ENCODE measurements at places on chromosomes 6 and 20. TPM values are rescaled to one million over a fixed set of nuclear protein-coding genes. Genes with fewer than 3 reads are reported as not detected.
A peak's percentile ranks its signal among the peaks of the same experiment; 100 is the strongest.

DNA sequence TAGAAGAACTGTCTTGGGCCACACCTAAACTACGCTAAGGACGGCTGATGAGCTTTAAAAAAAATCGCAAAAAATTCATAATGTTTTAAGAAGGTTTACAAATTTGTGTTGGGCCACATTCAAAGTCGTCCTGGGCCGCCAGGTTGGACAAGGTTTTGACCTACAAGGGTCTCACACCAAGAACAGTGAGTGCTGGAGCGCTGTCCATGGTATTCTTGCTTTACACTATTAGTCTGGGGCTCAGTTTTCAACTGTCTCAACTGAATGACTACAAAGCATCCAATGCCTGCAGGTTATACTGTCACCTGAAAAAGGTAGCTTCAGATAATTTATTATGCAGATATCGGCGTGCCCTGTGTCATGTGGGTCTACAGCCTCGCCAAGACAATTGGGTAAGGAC lies 3.7 kb upstream of the FAXC start:
- H3K27me3 ChIP-seq: peaks cover 11% of the 10 kb centered on the region
- H3K4me1 ChIP-seq: no peaks in the 10 kb centered on the region
- no peak overlapping the region for H3K4me3 ChIP-seq
- H3K27ac ChIP-seq: no peak overlapping the region
- DNase-seq: peak; percentile 7

DNA sequence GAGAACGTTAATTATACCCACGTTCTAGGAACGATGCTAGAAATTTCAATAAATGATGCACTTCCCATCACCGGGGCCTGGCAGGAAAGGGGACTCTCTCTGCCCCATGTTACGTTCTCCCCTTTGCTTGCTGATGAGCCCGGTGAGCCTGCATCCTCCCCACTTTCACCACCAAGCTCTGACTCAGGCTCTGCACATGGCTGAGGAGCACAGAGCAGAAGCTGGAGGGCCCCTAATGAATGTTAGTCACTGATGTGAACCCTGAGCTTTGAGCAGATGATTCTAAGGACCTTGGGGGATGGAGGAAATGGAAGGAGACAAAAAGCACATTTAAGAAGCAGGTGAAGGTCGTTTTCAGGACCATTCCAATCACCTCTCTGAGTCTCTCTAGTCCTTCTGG lies 468.2 kb upstream of the ARID1B start:
- no peaks in the 10 kb centered on the region for H3K36me3 ChIP-seq
- H3K4me1 ChIP-seq: no peaks in the 10 kb centered on the region
- no peak for DNase-seq
- H3K27ac ChIP-seq: no peak overlapping the region

DNA sequence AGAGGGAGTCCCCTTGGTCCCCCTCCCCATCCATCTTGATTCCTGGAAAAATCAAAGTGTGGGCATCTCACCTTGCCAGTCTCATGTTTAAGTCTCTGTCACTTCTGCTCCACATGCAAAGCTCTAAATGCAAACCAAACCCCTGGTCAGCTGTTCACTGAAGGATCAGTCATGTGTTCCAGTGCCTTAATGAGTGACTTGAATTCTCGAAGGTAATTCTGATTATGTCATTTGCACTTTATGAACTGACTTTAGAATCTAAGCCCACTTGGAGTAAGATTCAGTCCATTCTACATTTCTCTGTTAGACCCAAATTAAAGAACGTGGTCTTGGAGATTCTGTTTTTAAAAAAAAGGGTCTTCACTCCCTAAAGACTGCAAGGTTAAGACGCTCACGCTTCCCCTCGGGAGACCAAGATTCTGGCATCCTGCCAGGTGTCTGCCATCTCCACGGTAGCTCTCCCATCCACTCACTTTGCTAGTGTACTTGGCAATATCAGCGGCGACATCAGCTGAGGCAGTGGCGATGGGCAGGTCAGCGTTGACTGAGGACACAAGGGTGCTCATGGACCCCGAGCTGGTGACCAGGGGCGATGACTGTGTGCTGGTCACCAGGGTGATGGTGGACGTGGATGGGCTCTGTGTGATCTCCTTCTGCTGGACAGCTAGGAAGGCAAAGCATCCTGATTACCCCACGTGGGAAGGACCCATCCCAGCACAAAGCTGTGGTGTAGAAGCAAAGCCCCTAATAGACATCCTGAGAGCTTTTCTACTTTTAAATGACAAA lies 120.5 kb downstream of the ZMYND8 start:
- peak overlapping the region; percentile 4 for H3K27ac ChIP-seq
- peaks cover 36% of the 10 kb centered on the region for H3K36me3 ChIP-seq
- no peak overlapping the region for H3K4me3 ChIP-seq
- no peak for DNase-seq
- H3K4me1 ChIP-seq: peaks cover 14% of the 10 kb centered on the region

GRCh38 chr20:41063442-41063841 lies 34.8 kb downstream of the TOP1 start:
- no peak overlapping the region for H3K27ac ChIP-seq
- DNase-seq: no peak
- peaks cover 18% of the 10 kb centered on the region for H3K36me3 ChIP-seq
- H3K27me3 ChIP-seq: no peaks in the 10 kb centered on the region

Gene ZC3H12D
- total RNA-seq: not detected

Gene RAMACL
- 1.1 TPM for total RNA-seq

DNA sequence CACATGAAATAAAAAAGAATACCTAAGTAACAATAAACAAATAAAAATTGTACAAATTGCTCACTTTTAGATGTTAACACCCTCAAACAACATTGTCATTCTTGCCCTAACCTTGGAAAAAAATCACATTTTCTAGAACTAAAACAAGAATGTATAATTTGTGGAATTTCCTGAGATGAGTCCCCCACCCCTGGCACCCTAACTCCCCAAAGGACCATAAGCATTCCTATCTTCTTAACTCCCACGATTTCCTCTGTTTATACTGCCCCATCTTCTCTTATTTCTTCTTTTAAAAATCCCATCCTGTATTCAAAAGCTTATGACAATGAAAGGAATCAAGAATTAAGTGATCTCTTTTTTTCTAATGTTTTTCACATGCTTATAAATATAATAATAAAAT lies 70.9 kb downstream of the IBTK start:
- H3K27me3 ChIP-seq: no peaks in the 10 kb centered on the region
- DNase-seq: no peak
- H3K4me1 ChIP-seq: no peaks in the 10 kb centered on the region
- H3K36me3 ChIP-seq: peaks cover 10% of the 10 kb centered on the region

Measured in IMR-90 (cell line).